Non-pigmented ciliary epithelial cell (primary cell): ENCODE measurements at places on chromosomes 12 and 14.

DNA sequence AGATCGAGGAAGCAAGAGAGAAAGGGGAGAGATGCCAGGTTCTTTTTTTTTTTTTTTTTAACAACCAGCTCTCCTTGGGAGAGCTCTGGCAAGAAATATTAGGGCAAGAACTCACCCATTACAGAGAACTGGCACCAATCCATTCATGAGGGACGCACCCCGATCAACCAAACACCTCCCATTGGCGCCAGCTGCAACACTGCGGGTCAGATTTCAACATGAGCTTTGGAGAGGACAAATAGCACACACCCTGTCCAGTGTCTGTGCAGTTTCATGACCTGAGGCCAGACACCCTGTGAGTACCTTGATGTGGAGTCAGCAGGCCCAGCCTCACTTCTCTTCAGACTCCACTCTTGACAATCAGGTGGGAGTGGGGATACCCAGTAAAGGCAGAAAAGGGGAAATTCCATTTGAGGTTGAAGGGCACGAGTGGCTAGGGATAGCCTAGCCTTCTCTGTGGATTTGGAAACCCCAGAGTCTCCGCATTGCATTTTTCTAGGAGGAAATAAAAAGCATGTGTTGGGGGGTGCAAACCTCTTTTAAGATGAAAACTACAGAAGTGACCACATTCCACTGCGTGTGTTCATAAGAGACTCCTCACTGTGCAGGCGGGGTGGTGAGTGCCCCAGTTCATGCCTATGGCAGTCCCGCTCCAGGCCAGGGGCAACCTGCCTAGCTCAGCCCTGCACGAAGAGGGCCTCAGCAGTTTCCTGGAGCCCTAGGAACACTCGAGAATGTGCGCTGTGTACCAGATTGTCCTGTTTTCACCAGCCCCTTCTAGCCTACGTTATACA lies 42.4 kb upstream of the GPATCH2L start:
- DNase-seq = no peak

DNA sequence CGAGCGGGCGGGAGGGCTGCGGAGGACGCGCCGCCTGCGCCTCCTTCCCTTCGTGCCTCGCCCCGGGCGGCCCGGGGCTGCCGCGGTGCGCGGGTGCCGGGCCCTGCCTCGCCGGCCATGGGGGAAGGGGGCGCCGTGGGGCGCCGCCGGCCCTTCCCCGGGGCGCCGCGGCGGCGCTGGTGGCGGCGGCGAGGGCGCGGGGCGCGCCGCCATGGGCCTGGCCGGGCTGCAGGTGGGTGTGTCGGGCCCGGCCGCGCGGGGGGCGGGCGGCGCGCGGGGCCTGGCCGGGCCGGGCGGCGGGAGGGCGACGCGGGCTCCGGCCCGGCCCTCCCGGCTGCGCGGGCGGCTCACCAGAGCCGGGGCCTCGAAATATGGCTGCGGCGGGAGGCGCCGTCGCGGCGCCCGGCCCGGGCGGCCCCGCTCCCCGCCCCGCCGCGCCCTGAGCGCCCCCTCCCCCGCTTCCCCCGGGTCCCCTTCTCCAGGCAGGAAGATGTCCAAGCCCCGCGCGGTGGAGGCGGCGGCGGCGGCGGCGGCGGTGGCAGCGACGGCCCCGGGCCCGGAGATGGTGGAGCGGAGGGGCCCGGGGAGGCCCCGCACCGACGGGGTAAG lies 5.1 kb downstream of the KMT5A start:
- DNase-seq = no peak

DNA sequence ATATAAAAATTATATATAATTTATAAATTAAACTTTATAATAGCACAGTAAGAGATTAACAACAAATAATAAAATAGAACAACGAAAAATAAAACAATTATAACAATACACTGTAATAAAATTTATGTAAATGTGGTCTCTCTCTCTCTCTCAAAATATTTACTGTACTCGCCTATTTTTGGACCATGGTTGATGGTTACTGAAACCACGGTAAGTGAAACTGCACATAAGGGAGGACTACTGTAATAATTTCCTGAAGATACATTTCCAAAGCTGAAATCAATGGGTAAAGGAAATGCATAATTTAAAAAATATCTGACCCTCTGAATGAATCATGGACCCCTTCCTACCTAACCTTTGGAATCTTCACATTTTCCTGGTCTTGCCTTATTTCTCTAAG lies 48.9 kb downstream of the NTN4 start:
- DNase-seq = no peak

- peak; percentile 34 for DNase-seq
Observed at GRCh38 chr12:10967409-10967808, 19.3 kb downstream of the TAS2R50 start.

GRCh38 chr14:65637780-65638179 lies 225.2 kb downstream of the FUT8 start:
- peak; percentile 6 for DNase-seq

- no peak for DNase-seq
Observed at GRCh38 chr12:68932961-68933893, at the start of gene CPM. Gene CPM, minus strand, starts transcription at chr12:68933171. Its CDS starts 334 bp downstream, at chr12:68932837.

DNA sequence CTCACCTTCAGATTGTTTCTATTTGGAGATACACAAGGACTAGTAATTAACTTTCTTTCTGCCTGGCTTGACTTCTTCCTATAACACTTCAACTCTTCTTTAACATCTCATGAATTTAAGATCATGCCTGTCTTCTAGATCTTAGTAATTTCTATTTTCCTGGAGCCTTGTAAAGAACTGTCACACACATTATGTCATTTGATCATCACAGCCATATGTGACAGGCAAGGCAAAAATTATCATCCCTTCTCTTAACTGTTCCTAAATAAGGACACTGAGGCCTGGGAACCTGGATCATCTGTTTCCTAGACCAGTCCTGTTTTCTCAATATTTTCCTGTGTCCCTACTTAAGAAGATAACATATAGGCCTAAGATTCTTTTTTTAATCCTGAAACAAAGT lies 27.2 kb downstream of the NRDE2 start:
- DNase-seq = no peak

- DNase-seq = no peak
Observed at GRCh38 chr12:46357438-46358324, 14.9 kb downstream of the SLC38A2 start.

- no peak for DNase-seq
Observed at GRCh38 chr12:38707648-38708047, 197.7 kb downstream of the CPNE8 start.

- DNase-seq = no peak
Observed at GRCh38 chr12:13195785-13196129, 769 bp upstream of the EMP1 start.

GRCh38 chr12:5964913-5965900 lies 20.1 kb upstream of the ANO2 start:
- no peak for DNase-seq

- no peak for DNase-seq
Observed at GRCh38 chr12:101700299-101700820, 2.9 kb downstream of the CHPT1 start.

- DNase-seq = no peak
Observed at GRCh38 chr12:132522592-132523380, 32.8 kb downstream of the FBRSL1 start.

DNA sequence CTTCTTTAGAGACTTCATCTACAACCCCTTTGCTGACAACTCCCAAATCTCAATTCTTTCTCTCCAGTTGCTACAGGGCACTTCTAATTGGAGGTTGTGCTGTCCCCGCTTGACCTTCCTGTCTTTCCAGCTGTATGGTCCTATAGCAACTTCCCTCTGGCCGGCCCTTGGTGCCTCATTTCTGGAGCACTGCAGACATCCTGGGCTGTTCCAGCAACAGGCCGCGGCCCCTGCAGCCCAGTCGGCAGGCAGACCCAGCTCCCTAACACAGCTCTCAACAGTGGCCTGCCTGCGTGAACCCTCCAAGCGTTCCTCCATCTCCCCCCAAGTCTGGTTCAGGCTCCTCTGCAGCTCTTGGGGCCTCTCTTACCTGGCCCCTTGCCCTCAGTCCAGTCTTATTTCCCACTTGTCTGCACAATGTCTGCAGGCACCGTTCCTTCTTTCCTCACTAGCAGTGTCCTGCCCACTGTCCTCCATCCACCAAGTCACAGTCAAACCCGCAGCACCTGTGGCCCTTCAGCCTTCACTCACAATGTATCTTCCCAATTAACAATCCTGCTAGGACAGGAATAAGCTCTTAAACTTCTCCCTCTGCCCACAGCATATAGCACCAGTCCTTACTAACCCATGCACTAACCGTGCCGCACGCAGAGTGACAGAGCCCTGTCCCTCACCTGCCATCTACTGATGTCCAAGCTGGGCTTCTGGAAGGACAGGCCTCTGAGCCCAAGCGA lies 1.6 kb upstream of the EML1 start:
- DNase-seq = no peak

GRCh38 chr12:119328111-119328510 lies 6.4 kb upstream of the CCDC60 start:
- no peak for DNase-seq

DNA sequence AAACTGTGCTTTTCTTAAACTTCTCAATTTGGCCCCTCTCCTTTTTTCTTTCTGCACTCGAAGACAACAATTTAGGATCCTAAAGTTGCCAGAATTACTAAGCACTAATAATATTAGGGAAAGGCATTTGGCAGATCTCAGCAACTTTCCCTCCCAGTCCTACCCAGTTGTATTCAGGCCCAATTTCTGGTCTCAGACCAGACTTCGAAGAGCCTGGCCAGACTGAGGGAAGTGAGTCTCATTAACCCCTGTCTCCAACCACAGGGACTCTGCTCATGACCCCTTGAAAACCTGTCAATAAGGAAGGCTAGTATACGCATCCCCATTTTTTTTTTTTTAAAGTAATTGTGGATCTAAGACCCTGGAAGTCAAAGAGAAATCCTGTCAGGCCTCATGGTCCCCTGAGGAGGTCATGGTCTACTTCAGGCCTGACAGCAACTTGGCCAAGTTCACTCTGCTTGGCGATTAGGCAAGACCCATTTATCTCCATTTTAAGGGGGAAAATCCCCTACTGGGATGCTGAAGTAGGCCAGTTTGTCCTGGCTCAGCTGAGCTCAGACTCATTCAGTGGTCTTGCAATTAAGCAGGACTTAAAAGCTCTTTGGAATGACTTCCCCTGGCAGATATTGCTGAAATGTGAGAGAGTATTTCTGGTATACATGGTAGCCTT lies 521.0 kb downstream of the FUT8 start:
- DNase-seq = no peak

GRCh38 chr12:111971800-111972199 lies 41.2 kb downstream of the TMEM116 start:
- no peak for DNase-seq

GRCh38 chr12:54032627-54033100 lies at the start of gene HOXC5:
Gene HOXC5, plus strand, starts transcription at chr12:54033050. Its CDS starts 73 bp downstream, at chr12:54033123.
- no peak for DNase-seq

GRCh38 chr14:103846543-103847450 lies 578 bp downstream of the PPP1R13B start:
- no peak for DNase-seq

DNA sequence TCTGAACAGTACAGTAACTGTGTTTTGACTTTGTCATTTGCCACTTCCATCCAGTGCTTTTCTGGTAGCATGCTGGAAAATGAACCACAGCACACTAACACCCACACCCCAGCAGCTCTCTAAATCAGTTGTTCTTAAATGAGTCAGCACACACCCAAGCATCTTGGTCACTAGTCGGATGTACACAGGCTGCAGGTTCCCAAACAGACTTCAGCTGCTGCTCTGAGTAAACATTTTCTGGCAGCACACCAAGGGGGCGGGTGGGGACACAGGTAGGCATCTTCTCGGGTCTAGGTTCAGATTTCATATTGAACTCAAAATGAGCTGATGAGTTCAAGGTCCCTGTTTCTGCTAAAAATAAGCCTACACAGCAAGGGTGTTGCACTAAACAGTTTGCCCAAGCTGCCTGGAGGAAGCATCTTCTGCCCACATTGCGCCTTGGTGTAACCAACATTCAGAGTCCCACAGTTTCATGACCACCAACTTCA lies 39.8 kb downstream of the IFNG start:
- no peak for DNase-seq

GRCh38 chr12:16602412-16602811 lies 3.5 kb downstream of the LMO3 start:
- no peak for DNase-seq

- DNase-seq = no peak
Observed at GRCh38 chr12:26608706-26609105, 224.3 kb downstream of the ITPR2 start.

DNA sequence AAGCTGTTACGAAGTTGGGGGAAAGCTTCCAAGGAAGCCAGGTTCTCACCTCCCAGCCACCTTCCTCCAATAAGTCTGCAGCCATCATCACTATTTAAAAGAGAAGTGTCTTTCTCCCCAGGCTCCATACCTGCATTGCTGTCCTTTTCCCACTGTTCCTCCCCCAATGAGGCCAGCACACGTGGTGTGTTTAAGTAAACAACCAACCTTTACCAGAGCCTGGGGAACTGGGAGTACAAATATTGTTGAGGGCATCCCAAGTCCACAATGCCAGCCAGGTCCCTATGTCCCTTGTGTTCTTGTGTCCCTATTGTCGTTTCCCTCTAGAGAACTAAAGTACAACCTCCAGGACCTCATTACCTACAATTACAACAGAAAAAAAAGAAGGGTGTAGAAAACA lies 49.2 kb upstream of the PNMA1 start:
- no peak for DNase-seq

DNA sequence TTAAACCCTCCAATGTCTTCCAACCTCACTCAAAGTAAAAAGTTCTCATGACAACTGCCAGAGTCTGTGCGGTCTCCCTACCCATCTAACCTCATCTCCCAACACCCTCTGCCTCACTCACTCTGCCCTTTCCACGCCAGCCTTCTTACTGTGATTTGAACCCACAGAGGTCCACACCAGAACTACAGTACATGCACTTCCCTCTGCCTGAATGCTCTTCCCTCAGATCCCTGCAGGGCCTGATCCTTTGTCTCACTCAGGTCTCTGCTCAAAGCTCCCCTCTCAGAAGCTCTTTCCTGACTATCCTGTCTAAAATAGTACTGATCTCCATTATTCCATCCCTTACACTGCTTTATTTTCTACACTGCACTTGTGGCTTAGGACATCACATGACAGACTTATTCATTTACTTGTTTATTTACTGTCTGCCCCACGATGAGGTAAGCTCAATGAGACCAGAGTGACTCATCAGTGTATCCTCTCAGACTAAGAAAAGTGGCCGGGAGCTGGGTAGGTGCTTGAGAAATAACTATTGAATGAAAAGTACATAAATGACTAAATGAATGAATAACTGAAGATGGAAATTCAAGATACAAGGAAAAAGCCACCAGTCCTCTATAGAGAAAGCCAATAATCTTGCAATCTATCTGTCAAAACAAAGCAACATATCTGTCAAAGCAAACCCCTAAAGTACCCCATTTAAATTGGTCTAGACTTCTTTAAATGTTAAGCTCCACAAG lies 17.1 kb downstream of the POMT2 start:
- peak; percentile 95 for DNase-seq

DNA sequence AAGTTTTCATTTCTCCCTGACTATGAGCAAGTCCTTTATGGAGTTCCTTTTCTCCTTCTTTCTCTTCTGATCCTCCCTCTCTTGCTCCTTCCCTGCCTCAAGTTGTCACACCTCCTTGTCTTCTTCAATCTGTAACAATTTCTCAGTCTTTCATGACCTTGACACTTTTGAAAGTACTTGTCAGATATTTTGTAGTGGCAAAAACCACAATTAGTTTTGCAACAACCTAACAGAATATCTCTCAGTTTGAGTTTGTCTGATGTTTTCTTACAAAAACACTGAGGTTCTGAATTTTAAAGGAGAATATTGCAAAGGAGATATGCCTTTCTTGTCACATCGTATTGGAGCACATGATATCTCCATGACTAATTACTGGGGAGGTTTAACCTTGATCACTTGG lies 4.1 kb upstream of the CRADD start:
- no peak for DNase-seq

GRCh38 chr12:22935090-22935489 lies 310.1 kb downstream of the ETNK1 start:
- no peak for DNase-seq
